Chondrocyte (in vitro differentiated cells): ENCODE measurements at places on chromosomes 1 and 21. TPM values are rescaled to one million over a fixed set of nuclear protein-coding genes. Genes with fewer than 3 reads are reported as not detected.
A peak's percentile ranks its signal among the peaks of the same experiment; 100 is the strongest.

The KPRP gene
- not detected in 3 replicates for total RNA-seq

The FCAMR gene
- total RNA-seq = not detected in 3 replicates

The KRTAP12-2 gene
- total RNA-seq = not detected in 3 replicates

The ALX3 gene
- not detected in 3 replicates for total RNA-seq

The OR2T33 gene
- not detected in 3 replicates for total RNA-seq

GRCh38 chr1:88126467-88126866 is 557.6 kb upstream of the PKN2 start:
- H3K27ac ChIP-seq = no peak overlapping the region
- peaks cover 5% of the 10 kb centered on the region for H3K27me3 ChIP-seq
- no peaks in the 10 kb centered on the region for H3K4me1 ChIP-seq
- DNase-seq = no peak
- no peak overlapping the region for H3K4me3 ChIP-seq

DNA sequence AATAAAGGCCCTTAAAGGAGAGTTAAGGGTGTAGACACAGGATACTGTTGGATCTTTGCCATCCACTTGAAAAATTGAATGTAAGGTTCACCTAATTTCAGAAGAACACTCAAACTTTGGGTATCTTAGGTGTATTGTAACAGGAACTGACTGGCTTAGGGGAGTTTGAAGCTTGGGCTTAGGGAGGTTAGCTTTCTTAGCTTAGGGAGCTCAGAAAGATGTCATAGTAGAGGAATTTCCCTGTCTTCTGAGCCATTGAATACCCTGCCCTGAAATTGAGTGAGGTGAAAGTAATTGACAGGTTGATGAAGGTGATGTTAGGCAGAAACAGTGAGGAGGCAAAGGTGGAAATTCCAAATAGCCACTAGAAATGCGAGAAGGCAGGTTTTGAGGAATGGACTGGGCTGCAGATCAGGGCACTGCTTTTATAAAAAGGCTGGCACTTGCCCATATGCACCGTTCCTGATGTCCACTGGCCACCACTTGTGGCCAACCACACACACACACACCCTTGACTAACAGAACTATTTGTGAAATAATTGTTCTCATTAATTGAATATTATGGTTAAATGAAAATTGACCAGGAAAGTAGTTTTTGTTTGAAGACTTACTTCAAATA is 16.5 kb downstream of the BACH1 start:
- DNase-seq = no peak
- peaks cover 90% of the 10 kb centered on the region for H3K4me1 ChIP-seq
- H3K36me3 ChIP-seq = peaks cover 6% of the 10 kb centered on the region
- H3K27ac ChIP-seq = peak overlapping the region; percentile 55
- no peak overlapping the region for H3K4me3 ChIP-seq

GRCh38 chr1:41350055-41350378 is 11.2 kb upstream of the FOXO6 start:
- H3K4me1 ChIP-seq = peaks cover 6% of the 10 kb centered on the region
- H3K4me3 ChIP-seq = no peak overlapping the region
- H3K27me3 ChIP-seq = peaks cover 15% of the 10 kb centered on the region
- H3K36me3 ChIP-seq = no peaks in the 10 kb centered on the region
- no peak overlapping the region for H3K27ac ChIP-seq

DNA sequence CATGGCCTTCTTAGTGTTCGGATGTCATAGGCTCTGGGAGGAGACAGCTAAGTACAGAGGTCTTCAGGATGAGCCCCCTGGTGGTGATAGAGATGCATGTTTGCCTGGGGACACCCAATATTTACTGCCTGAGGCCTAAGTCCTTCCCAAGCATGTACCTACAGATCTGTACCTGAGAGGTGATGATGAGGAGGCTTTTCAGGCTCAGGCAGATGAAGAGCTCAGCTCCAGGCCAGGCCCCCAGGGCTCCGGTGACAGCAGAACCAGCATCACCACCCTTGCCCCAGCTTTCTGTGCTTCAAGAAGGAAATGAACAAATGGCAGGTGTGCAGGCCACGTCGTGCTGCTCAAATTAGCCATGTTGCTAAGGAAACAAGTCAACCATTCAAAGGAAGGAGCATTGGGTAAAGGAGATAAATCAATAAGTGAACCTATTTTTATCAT is 21.1 kb downstream of the CACNA1E start:
- no peaks in the 10 kb centered on the region for H3K4me1 ChIP-seq
- H3K27ac ChIP-seq = no peak overlapping the region
- H3K4me3 ChIP-seq = no peak overlapping the region
- DNase-seq = no peak

- peak overlapping the region; percentile 38 for H3K27ac ChIP-seq
- H3K4me1 ChIP-seq = peaks cover 68% of the 10 kb centered on the region
- H3K36me3 ChIP-seq = peaks cover 10% of the 10 kb centered on the region
- no peak overlapping the region for H3K4me3 ChIP-seq
- DNase-seq = no peak
- H3K27me3 ChIP-seq = no peaks in the 10 kb centered on the region
Observed at GRCh38 chr21:32386195-32386870, 6.5 kb downstream of the URB1 start.
